Spinal cord (tissue), 10 donors: ENCODE measurements at places on chromosomes 16 and 17. TPM values are rescaled to one million over a fixed set of nuclear protein-coding genes. Genes with fewer than 3 reads are reported as not detected.
A peak's percentile ranks its signal among the peaks of the same experiment; 100 is the strongest.

Gene OTOA
- 0.61 TPM for total RNA-seq

DNA sequence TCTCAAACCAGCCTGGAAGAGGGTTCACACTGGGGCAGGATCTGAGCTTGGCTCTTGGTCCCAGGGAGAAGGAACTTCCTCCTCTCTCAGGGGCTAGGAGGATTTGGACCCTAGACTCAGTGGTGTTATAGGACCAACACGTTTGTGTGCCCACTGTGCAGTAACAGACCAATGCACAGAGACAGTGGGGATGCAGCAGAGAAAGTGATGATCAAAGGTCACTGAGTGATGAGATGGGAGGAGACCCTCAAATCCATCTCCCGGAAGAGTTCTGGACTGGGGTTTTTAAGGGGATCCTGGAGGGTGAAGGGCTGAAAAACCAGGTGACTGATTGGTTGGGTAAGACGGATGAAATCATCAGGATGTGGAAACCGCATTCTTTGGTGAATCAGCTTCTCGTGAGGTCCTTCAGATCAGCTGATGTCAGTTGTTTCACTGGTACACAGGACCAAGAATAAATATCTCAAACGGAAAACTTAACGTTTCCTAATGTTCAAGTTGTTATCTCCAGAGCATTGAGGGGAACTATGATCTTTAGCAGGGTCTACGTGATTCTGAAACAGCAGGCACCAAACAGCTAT is 3.3 kb upstream of the VAC14 start:
- DNase-seq: no peak

- DNase-seq: no peak
Observed at GRCh38 chr16:11145819-11146211, 110.2 kb downstream of the SOCS1 start.

- peak; percentile 40 for DNase-seq
Observed at GRCh38 chr16:87392821-87393679, 914 bp downstream of the MAP1LC3B start.

Gene KRT31
- not detected for total RNA-seq

Gene SLC6A4
- 5.7 TPM for total RNA-seq

Gene RPH3AL
- total RNA-seq: 4.9 TPM
